ENCODE measurements at places on chromosomes 5 and 9.

DNA sequence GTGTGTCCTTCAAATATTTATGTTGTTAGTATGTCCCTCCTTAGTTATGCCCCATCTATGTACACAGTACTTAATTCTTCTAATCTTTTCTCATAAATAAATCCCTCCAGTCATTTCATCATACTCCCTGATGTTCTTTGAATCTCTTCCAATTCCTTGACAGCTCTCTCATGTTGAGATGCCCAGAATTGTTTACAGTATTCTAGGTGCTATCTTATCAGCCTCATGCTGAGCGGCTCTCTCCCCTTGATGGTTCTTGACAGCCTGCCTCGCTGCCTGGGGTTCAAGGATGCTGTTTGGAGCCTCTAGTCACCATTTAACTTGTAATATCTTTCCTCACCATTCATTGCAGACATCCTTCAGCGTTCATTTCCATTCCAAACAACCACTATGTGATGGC, 799.2 kb downstream of the BRINP1 start:
- no peak for DNase-seq

DNA sequence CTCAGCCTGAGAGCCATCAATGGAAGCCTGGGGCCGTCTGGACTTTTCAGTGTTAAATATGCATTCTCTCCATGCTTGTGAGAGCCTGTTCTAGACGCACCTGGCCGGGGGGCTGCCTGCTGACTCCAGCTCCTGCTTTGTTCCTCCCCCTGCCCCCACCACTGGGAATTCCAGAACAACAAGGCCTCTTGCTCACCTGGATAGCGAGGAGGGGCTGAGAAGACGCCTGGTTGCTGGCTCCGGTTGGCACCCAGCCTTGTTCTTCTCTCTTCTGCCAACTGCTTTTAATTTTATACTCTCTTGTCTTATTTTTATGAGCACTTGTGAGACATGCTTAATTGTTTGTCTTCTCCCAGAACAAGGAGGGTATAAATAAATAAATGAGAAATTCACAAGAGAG, 15.0 kb upstream of the RAPGEF1 start:
- DNase-seq = no peak

DNA sequence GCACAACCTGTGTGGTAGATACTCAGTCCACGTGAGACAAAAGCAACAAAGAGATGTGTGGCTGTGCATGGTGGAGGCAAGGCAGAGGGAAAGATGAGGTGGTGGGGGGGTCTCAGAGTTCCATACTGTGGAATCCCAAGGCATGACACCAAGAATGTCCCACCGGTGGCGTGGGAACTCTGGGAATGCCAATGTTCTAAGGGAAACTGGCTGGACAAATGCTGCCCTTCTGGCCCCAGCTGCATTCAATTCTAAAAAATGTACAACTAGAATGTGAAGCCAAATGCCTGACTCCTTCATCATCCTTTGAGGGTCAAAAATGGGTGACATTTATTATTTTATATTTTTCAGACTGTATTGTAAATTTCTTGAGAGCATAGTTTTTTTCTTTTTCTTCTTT, 58.2 kb upstream of the EQTN start:
- DNase-seq = peak; percentile 14

DNA sequence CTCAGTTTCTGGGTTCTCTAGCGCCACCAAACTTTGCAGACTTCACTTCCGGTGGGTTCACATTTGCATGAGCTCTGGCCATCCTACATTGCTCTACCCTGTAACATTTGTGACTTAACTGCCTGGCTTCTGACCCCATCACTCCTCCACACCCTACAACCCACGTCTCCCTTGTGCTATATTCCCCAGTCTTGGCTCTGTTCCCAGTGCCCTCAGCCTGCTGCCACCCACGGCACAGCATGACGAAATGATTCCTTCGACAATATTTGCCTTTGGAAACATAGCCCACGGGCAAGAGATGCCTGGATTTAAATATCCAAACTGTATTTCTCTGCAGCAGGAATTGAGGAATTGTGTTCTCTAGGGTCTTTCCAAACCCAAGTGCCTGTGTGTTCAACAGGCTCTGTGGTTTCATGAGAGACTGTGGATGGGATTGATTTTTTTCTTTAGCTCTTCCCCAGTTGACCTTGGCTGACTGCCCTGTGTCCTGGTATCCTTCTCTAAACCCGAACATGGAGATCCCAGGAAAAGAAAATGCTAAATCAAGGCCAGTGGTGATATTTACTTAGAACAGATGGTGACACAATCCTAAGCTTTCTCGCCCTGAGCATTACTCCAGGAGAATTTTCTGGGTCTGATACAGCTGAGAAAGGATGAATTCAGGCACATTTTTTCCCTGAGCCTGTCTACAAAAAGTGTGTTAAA, 44.4 kb upstream of the GRIA1 start:
- peak; percentile 51 for DNase-seq

DNA sequence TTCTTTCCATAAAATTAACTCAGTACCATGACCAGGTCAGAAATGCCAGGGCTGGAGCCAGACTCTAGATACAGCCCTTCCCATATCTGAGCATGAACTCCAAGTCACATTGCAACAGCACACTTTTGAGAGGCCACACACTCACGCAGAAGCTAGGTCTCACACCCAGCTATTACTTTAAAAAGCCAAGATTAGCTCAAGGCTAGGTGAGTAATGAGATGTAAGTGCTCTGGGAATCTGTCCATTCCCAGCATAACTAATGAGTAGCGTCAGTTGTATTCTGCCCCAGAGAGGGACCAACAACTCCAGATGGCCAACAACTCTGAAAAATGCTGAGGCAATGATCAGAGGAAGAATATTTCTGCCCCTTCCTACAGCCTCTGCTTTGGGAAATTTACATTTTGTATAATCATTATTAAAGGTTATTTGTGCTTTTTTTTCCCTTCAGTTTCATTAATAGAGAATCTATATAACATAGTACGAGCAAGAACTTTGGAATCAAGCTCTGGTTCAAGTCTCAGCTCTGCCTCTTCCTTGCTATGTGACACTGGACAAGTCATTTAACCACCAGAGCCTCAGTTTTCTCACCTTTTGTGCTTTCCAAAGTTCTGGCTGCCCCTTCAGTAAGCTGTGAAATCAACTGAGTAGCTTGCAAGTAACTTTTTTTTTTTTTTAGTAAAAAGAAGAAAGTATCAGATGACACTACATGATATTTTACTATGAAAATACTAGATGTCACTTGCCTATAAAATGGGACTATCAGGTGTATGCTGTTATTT, 118.3 kb downstream of the NR6A1 start:
- DNase-seq = peak; percentile 94

GRCh38 chr5:8053270-8053669, 184.3 kb downstream of the MTRR start:
- no peak for DNase-seq

DNA sequence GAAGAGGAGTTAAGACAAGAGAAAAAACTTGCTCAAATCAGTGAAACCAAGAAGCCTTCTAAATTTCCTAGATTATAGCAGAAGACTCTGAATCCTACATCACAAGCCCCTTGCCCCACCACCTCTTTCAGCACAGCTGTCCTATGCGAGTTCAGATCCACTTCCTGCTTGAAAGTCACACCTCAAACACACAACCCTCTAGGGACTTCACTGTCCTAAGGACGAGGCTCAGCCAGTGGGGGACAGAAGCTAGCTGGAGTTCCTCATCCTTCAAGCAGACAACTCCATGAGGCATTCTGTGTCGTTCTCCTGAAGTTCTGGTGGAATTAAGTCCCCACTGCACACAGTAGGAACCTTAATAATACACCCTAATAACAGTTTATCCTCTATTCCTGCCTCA, 44.3 kb downstream of the NRG2 start:
- no peak for DNase-seq

- no peak for DNase-seq
Observed at GRCh38 chr9:133564451-133565116, 30.1 kb downstream of the ADAMTSL2 start.

GRCh38 chr9:109775516-109775915, 4.5 kb upstream of the PALM2AKAP2 start:
- peak; percentile 62 for DNase-seq

DNA sequence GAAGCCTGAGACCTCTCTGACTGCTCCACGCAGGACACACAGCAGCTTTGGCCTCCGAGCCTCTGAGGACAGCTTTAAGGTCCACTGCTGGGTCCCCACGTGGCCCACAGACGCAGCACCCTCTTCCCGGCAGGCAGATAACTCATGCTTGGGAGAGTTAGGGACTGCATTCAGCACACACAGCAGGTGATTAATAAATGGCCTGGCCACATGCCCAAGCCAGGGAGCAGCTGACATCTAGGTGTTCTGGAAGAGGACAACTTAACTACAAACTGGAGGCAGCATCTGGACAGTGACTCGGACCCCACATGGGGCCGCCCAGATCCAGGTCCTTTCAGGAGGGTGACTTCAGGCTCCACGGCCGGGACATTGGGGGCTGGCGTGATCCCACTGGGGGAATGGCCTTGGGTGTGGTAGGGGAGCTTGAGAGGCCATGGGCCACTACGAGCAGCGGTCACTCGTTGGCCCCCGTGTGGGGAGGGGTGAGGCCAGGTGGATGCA, 11.3 kb downstream of the NINJ1 start:
- DNase-seq = no peak

GRCh38 chr5:96852759-96853158, 23.5 kb upstream of the ERAP2 start:
- peak; percentile 69 for DNase-seq

DNA sequence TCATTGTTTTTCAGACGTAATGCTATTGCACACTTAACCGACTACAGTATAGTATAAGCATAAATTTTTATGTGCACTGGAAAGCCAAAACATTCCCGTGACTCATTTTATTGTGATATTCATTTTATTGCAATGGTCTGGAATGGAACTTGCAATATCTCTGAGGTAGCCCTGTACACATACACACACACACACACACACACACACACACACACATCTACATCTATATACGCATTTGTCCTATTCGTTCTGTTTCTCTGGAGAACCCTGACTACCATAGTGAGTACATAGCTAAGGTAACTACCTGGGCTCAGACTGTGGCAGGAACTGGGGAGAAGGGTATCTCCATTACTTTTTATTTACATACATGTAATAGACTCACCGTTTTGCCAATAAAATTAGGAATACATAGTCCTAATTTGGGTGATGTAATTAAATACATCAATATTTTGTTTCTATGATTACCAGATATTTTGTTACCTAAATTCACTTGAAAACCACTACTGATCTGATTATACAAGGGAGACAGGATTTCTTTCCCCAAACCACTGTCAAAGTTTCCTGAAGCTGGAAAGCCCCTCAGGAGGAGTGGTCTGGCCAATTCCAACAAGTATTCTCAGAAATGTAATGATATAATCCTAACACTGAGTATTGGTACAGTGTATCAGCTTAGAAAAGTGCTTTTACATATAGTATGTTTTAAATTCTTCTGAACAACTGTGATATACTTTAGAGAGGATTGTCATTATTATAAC, 74.0 kb upstream of the PLPP1 start:
- DNase-seq = no peak

DNA sequence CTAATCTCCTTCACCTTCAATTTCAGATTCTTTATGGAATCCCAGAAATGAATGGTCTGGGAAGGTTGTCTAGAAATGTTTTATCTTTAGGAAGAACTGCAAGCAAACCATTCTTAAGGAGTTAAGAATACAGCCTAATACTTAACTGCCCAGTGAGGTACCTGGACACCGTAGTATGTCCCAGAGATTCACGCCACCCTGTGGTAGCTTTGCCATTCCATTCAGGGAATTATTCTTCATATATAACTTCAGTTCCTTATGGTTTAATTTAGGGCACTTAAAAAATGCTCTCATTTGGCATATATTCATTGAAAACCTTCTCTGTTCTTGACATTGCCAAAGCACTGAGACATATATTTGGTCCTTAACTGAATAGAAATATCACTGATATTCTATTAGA, 49.7 kb downstream of the ACTBL2 start:
- DNase-seq = no peak

DNA sequence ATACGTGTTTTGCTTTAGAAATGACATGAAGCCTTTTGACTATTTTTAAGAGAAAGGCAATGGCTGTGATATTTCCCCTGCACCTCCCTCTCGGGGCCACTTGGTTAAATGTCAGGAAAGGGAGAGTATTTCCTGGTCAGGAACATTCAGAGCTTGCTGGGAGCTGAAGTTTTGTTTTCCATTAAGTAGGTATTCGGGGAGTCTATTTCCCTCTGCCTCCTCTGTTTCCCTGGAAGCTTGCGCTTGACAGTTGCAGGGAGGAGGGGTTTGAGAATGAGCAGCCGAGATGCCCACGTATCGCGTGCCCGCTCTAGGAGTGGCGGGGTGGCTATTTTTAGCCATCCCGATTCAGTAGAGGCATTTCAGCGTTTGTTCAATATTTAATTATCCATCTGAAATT, 6.7 kb downstream of the DAB2IP start:
- DNase-seq = no peak

GRCh38 chr5:53069626-53070025, 39.9 kb downstream of the MOCS2 start:
- peak; percentile 73 for DNase-seq

DNA sequence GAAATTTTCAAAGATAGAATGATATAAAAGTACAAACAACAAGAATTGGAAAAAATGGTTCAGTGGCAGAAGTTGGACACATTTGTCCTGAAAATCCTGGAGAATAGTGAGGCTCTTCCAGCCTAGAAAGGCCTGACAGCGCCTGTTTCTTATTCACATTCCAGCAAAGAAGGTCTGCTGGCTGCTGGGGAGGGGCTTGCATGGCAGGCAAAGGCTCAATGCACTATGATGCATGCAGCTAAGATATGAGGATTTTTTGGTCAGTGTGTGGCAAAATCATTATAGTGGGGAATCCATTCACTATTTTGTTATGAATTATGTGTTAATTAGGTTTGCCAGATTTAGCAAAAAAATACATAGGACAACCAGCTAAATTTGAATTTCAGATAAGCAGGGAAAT, 243.9 kb upstream of the SLC30A5 start:
- no peak for DNase-seq

- no peak for DNase-seq
Observed at GRCh38 chr5:107457881-107458280, 212.9 kb downstream of the EFNA5 start.

GRCh38 chr9:96149533-96150280, 152.3 kb downstream of the HSD17B3 start:
- no peak for DNase-seq

GRCh38 chr5:96214442-96215197, 218.4 kb downstream of the PCSK1 start:
- DNase-seq = no peak

- no peak for DNase-seq
Observed at GRCh38 chr9:72193478-72193881, 44.2 kb downstream of the GDA start.

- no peak for DNase-seq
Observed at GRCh38 chr9:89411759-89412158, 86.2 kb downstream of the SEMA4D start.

- no peak for DNase-seq
Observed at GRCh38 chr9:134053941-134054761, 13.7 kb downstream of the BRD3 start.

DNA sequence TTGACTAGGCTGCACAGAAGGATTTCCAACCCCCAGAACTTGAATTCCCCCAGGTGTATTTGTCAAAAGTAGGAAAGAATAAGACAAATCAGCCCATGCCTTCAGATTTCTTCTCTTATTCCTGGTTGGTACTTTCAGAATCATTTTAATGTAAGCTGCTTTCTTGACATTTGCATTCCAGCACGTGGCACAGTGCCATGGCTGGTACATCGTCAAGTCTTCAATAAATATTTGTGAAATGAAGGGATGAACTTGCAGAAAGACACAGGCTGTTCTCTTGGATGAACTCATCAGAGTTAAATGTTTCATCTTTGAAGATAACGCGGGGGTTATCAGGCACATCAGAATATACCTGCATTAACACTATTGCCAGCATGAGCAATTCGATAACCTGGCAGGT, 14.5 kb downstream of the KCNIP1 start:
- no peak for DNase-seq

Measured in fibroblast of upper back skin (primary cell).